ENCODE measurements at places on chromosomes 6 and 20.

DNA sequence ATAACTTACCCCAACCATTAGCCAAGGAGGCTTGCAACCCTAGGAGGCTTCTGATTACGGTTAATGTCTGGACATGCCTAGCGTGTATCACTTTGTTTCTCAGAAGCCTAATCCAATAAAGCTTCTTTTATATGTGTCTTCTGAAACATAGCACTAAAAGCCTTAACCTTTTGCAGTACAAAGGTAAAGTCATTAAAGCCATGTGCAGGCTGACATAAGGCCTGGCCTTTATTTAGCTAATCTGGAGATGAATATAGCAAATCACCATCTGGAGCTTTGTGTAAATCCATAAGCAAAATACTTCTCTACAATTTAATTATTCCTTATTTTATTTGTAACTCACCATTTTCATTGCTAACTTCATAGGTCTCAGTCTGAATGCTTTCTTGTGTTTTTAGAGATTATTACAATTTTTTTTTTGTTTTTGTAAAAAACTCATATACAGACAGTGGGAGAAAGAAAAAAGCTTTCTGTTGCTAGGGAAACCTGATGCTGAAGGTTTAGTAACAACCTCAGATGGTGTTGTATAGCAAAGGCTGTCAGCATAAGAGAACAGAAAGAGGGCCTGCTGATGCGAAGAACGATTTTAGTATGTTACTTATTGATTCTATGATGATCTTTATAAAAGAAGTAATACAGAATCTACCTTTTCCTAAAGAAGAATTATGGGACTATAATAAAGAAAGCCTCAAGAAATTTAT is at the start of gene EYS:
EYS (minus strand) TSS at position 101 of the 701 bp plus-strand sequence. CDS start 211,816 bp downstream, outside the sequence.
- DNase-seq = no peak

DNA sequence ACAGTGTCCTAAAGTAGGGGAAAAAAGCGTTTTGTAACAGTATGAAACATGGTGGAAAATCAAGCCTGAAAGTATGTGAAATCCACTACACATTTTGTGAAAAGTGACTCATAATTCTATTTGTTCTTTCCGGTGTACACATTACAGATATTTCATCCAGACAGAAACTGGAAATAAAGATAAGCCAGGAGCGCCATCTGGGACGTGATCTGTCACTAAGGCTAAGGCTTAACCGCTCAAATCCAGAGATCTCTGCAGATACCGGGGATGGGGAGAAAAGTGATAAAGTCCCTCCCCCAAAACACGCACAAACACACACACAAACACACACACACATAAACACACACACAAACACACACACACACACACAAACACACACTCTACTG is 26.6 kb upstream of the SRSF6 start:
- no peak for DNase-seq

DNA sequence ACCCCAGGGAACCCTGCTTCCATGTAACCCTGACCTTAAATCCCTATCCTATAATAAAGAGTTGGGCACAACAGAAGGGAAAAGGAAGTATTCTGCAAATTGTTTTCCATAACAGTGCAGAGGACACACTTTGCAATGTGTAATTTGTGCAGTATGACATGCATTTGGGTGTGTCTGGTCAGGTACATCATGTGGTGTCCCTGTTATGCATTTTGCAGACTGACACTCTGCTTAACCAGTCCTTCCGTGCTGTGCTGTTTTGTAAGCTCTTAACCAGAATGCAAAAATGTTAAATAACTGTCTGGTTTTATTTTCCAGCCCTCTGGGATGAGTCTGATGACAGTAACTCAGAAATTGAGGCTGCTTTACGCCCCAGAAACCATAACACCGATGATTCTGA is 57.0 kb upstream of the XRN2 start:
- no peak for DNase-seq

- no peak for DNase-seq
Measured at GRCh38 chr6:109222848-109223247, 127.5 kb downstream of the CEP57L1 start.

GRCh38 chr6:98094696-98095095 is 739.7 kb upstream of the POU3F2 start:
- DNase-seq = no peak

- DNase-seq = no peak
Measured at GRCh38 chr20:45337367-45338120, 10.7 kb downstream of the SDC4 start.

GRCh38 chr6:125818225-125818657 is 27.5 kb downstream of the NCOA7 start:
- no peak for DNase-seq

DNA sequence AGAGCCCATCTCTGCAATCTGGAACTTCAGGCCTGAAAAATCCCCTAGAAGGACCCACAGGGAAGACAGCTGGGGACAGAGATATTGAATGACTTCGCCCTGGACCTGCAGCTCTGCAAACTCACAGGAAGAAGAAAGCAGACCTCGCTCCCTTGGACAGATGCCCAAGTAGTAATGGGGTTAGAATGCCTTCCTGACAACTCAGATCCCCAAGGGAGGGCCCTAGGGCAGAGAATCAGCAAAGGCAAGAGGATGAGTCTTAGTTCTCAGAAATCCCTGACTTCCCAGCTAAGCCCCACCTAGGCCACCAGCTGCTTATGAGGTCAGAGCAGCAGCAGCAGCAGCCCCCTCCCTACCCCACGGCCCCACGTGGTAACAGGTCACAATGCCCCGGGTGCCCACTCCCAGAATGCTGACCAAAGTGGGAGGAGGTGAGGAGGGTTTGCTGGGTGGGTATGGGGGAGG is at the start of gene C20orf141:
C20orf141 (plus strand) TSS at position 401 of the 465 bp plus-strand sequence. CDS start 198 bp downstream, outside the sequence.
- no peak for DNase-seq

- no peak for DNase-seq
Measured at GRCh38 chr20:62805711-62806382, 1.2 kb downstream of the OGFR start.

- no peak for DNase-seq
Measured at GRCh38 chr6:166946125-166946524, 10.2 kb downstream of the RNASET2 start.

DNA sequence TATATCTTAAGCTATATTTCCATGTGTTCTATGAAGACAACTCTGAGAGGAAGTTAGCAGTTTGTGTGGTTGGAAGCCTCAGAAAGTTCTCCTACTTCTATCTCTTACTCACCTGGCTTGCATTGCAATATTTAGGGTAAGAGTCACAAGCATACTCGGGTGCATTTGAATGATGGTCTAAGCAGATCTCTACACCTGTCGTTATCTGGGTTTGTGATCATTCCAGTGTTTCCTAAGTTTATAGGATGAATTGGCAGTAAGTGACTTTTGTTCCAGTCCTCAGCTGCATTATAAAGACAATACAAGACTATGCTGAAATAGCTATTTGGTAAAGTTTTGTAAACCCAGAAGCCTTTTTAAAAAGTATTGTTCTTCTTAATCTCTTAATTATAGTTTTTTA is 36.9 kb downstream of the CBFA2T2 start:
- no peak for DNase-seq

GRCh38 chr6:150753371-150754064 is 112.0 kb upstream of the MTHFD1L start:
- no peak for DNase-seq

DNA sequence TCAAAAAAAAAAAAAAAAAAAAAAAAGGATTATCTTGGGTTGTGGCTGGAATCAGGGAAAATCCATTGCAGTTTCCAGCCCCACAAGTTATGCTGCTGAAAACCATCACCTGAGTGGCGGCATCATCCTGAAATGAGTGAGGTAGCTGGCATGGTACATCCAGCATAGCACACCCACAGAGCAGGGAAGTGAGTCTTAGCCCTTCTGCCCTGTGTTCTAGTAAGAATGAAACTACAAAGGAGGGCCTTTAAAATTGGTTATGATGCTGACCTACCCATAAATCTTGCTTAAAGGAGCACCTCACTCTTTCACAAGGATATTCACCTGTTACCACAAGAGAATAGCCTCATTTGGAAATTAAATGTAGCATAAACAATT is 119.2 kb downstream of the NFATC2 start:
- no peak for DNase-seq

- no peak for DNase-seq
Measured at GRCh38 chr6:93433592-93433991, 14.2 kb upstream of the EPHA7 start.

Data from CD4-positive, alpha-beta T cell treated with Interleukin-4 for 4 hours (primary cell).